ENCODE measurements at places on chromosomes 6 and 20.

DNA sequence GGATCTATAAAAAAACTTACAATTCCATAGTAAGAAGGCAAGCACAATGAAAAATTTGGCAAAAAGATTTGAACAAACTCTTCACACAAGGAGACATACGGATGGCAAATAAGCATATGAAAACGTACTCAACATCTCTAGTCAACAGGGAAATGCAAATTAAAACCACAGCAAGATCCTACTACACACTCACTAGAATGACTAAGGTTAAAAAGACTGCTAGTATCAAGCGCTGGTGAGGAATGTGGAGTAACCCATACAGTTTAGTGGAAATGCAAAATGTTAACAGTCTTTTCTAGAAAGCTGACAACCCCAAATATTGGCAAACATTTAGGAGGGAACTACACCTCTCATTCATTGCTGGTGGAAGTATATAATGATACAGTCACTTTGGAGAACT is 175.9 kb upstream of the SGK1 start:
- no peak for DNase-seq

GRCh38 chr6:138204303-138204702 is 14.0 kb downstream of the PBOV1 start:
- DNase-seq = no peak

DNA sequence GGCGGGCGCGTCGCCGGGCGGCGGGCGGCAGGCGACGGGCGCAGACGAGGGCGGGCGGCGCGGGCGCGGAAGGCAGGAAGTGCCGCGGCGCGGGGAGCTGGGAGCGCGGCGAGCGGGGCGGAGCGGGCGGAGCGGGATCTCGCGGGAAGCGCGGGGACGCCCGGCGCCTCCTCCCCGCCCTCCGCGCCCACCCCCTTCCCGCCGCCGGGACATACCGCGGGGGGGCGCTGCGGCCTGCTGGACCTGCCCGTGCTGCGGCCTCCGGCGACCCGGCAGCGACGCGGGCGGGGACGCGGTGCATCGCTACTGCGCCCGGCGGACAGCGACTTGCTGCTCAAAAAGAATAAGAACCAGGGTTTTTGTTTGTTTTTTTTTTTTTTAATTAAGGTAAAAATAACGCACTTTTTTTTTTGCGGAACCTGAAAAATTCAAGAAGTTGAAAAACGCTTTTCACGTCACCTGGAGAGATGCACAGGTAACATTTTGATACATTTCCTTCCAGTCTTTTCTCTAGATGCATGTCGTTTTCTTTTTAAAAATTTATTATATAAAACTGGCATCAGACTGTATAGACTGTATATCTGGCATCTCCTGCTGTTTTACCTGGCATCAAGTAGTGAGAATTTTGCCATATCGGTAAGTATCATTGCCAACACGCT is at the start of gene CENPB:
Gene CENPB (minus strand): TSS at position 76 of the 659 bp plus-strand sequence. CDS start 257 bp downstream, outside the sequence.
- DNase-seq = peak; percentile 79

DNA sequence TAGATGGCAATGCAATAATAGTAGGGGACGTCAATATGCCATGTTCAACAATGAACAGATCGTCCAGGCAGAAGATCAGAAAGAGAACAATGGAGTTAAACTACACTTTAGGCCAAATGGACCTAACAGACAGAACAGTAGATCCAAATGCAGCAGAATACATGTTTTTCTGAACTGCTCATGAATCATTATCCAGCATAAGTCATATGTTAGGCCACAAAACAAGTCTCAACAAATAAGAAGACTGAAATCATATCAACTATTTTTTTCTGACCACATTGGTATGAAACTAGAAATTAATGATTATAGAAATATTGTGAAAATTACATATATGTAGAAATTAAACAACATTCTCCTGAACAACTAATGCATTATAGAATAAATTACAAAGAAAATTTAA is 10.2 kb upstream of the DEFB125 start:
- DNase-seq = no peak

- peak; percentile 2 for DNase-seq
Measured at GRCh38 chr6:161748535-161749416, 474.9 kb upstream of the AGPAT4 start.

GRCh38 chr6:151917531-151918329 is 110.2 kb downstream of the ESR1 start:
- no peak for DNase-seq

DNA sequence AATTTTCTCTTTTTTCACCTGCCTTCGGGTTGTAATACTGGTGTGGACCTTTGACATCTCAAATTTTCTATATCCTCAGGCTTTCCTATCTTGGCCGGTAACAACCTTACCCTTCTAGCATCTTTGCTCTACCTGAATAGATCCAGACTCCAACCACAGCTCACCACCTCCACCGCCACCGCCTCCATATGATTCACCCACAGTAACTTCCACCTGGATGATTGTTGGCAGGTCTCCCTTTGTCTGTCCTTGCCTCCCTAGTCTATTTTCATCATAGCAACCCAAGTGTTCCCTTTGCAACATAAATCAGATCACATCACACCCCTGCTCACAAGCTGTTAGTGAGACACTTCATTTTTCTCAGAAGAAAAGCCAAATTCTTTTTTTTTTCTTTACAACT is 525.8 kb upstream of the POU3F2 start:
- DNase-seq = no peak

DNA sequence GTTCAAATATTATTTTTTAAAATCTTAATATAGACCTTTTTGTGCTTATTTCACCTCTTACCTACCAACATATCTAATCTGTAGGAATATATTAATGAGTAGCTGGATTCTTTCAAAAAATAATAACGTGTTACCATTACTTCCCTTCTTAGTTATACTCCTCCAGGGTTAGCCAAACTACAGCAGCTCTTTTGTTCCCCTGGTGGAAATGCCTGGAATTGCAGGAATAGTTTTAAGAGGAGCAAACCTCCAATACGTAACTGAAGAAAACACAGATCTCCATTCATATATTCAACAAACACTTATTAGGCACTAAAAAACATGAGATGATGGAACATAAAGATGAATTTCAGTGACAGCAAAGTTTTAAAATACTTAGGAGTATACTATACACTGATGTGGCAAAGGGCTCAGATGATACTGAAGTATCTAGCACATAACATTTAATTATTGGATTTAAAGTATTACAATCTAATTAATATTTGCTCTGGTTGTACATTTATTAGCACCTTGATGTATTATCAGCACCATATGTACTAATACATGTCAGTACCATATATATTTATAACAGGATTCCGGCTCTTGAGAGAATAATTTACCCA is 78.3 kb downstream of the TBX18 start:
- peak; percentile 9 for DNase-seq

All from stimulated activated CD4-positive, alpha-beta T cell treated with anti-CD3 and anti-CD28 coated beads, Interleukin-12 subunit alpha, Interleukin-12 subunit beta, amount 100 ng/mL, for 48 hours (primary cell).